ENCODE measurements at places on chromosomes 2 and 18.
A peak's percentile ranks its signal among the peaks of the same experiment; 100 is the strongest.

DNA sequence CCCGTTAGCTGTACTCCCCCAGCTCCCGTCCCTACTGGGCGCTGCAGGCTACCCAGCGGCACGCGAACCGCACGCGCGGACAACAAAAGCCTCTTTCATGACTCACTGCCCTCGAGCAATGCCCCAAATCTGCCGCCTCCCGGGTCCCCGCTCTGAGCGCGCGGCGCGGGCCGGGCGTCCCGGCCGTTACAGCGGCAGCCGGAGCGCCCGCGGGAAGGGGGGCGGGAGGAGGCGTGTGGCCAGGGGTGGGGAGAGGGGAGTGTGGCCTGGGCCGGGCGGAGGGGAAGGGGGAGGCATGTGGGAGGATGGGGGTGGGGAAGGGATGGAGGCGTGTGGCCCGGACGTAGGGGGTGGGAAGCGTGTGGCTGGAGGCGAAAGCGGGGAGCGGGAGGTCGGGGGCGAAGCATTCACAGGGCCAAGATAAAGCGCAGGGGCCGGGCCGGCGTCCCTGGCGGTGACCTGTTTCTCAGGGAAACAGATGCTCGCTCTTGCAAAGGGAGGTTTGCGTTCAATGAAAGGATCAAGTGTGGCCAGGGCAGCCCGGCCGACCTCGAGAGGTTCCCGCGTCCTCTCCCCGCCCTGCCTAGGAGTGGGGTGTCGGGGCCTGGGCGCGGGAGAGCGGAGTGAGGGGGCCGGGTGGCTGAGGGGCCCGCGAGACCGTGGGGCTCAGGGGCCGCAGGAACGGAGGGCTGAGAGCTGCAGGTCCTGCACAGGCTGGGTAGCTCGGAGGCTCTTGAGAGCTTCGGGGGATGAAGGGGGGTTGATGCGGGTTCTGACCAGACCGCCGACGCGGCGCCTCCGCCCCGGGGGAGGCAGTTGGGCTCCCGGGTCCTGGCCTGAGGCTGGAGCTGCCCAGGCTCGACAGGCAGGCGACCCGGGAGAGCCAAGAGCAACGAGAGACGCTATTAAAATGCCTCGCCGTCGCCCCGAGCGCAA lies 3.5 kb upstream of the NEUROD1 start:
- DNase-seq = peak; percentile 69

DNA sequence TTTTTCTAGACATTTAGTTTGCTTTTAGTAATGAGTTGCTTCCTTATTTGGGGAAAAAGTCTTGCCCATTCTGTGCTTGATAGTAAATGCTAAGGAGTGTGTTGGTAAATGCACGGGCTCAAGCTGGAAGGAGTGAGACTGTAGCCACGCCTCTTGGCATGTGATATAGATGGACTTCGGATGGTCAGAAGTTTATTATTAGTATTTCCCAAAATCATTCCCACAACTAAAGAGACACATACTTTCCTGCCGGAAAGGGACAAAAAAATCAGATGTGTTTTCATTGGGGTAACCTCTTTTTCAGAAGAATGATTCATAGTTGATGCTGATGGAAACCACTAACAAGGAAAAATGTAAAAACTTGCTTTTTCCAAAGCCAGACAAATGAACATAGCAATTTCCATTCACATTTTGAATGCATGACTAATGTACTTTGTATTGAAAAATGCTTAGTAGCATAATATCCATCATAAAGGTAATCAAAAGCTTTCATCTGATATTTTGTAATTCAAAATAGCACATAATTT lies 133.2 kb downstream of the ZNF532 start:
- DNase-seq = no peak

DNA sequence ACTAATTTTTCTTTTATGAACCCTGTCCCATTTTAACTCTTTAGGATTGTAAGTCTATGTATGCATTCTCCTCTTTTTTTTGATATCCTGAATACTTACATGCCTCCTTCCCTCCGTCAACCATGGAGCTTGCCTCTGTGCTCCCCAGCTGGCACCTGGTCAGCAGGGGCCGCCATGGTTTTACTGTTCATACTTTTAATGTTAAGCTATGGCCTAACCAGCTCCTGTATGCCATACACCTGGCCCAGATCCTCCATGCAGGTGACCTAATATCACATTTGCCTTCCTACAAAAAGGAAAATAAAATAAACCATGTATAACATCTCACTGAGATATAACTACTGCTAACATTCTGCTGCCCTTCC lies 283.1 kb upstream of the TRIB2 start:
- no peak for DNase-seq

GRCh38 chr2:42296226-42296625 lies 64.8 kb downstream of the COX7A2L start:
- DNase-seq = no peak

DNA sequence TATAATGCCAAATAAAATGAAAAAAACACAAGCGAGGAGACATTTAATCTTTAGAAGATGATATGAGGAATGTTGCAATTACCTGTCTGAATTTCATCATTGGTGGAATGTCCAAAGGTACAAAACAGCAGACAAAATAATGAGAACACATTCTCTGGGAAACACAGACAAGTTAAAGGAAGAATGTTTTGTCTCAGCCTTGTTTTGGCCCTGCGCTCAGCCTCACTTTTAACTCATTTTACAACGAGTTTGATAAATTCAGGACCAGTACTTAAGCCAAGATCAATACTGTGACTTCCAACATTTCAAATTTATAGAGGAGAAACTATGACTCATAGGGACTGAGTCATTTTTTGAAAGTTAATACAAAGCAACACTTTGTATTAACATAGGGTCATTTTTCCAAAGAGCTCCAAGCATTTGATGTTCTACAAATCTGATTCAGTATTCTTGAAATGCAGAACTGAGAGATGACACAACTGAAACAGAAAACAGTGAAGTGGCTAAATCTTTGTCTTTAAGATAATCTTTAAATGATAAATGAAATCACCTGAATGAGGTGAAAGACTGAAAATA lies 833.2 kb upstream of the CHAC2 start:
- peak; percentile 8 for DNase-seq

DNA sequence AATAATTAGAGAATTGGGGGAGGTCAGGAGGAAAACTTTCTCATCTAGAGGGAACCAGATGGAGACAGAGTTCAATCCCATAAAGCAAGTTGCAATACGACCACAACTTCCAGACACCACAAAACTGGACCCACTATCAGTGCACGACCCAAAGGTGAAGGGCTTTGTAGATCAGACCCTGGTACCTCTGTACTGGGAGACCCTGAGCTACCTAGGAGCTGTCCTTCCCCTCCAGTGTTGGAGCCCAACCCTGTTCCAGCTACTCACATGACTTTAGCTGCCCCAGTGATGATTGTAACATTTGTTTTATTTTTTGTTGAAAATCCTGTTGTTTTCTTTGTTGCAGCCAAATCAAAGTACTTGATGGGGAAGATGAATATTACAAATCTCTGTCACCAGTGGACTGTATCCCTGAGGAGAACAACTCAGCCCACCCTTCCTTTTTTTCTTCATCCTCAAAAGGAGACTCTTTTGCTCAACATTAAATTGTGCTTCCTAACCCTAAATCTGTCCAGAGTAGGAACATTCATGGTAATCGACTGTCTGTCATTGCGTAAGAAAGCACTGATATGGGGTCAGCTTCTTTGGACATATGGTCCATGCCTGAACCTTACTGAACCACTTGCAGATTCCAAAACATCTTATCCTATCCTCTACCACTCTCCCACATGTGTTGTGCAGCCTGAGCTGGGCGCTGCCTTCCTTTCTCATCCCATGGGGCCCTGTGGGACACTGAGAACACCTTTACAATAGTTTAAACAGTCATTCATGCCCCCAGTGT lies 62.3 kb upstream of the SP5 start:
- no peak for DNase-seq

DNA sequence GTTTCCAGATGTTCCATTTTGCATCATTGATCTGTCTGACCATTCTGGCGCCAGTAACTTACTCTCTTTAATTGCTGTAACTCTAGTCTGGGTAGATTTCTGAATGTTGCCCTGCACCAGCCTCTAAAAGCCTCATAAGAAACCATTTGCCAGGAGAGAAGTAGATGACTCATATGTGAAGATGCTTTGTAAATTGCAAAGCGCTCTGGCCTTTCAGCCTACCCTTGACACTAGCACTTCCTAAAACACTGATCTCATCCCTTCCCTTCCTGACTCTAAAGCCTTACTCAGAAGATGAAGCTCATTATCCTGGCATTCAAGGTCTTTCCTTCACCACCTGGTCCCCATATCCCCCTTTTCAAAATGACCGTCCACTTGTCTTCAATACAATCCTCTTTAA lies 193.2 kb upstream of the MEX3C start:
- DNase-seq = no peak

- DNase-seq = no peak
Observed at GRCh38 chr2:45754131-45755010, 102.9 kb downstream of the PRKCE start.

- DNase-seq = no peak
Observed at GRCh38 chr18:58466636-58467205, 162.2 kb downstream of the ALPK2 start.

Data from HTR-8/SVneo (cell line).